ENCODE measurements at places on chromosomes 1 and 21. TPM values are rescaled to one million over a fixed set of nuclear protein-coding genes. Genes with fewer than 3 reads are reported as not detected.

Gene NR5A2
- total RNA-seq, result 2.3 TPM

Gene PGLYRP4
- total RNA-seq, result not detected

Gene TNFAIP8L2
- total RNA-seq, result 2.4 TPM

Gene SYT2
- 0.53 TPM for total RNA-seq

Gene ARHGEF16
- 8.4 TPM for total RNA-seq

Measured in ovary (tissue), 10 donors.